Naive B cell (primary cell): ENCODE measurements at places on chromosomes 2 and 18. TPM values are rescaled to one million over a fixed set of nuclear protein-coding genes. Genes with fewer than 3 reads are reported as not detected.
A peak's percentile ranks its signal among the peaks of the same experiment; 100 is the strongest.

Gene SP5
- not detected for polyA plus RNA-seq

Gene TRPM8
- not detected for polyA plus RNA-seq

Gene AQP12B
- not detected for polyA plus RNA-seq

Gene ACVR1
- 1.1 TPM for polyA plus RNA-seq

Gene RTP5
- not detected for polyA plus RNA-seq

Gene RAMP1
- not detected for polyA plus RNA-seq

Gene FHOD3
- not detected for polyA plus RNA-seq

DNA sequence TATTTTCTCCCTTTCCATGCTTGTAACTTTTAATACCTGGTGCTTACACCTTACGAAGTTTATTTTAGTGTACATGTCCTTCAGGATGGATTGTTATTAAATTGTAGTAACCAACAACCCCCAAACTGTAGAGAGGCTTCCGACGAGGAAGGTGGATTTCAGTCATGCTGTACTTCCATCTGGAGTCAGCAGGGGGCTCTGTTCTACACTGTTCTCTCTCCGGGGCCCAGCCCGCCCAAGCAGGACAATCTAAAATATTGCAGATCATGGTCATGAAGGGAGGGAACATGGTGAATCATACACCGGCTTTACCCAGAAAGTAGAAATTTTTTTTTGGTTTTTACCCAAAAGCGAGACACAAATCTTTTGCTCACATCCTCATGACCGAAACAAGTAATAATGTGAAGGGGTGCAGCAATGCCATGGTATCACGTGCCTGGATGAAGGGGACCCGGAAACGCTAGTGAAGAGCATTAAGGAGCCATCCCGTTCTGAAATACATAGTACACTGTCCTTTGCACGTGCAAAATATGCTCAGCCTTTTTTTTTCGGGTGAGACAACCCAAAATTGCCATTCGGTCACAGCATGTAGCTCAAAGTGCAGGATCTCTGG lies 884.8 kb downstream of the EPHA4 start:
- peaks cover 4% of the 10 kb centered on the region for H3K4me1 ChIP-seq
- H3K36me3 ChIP-seq: no peaks in the 10 kb centered on the region
- DNase-seq: peak; percentile 44

DNA sequence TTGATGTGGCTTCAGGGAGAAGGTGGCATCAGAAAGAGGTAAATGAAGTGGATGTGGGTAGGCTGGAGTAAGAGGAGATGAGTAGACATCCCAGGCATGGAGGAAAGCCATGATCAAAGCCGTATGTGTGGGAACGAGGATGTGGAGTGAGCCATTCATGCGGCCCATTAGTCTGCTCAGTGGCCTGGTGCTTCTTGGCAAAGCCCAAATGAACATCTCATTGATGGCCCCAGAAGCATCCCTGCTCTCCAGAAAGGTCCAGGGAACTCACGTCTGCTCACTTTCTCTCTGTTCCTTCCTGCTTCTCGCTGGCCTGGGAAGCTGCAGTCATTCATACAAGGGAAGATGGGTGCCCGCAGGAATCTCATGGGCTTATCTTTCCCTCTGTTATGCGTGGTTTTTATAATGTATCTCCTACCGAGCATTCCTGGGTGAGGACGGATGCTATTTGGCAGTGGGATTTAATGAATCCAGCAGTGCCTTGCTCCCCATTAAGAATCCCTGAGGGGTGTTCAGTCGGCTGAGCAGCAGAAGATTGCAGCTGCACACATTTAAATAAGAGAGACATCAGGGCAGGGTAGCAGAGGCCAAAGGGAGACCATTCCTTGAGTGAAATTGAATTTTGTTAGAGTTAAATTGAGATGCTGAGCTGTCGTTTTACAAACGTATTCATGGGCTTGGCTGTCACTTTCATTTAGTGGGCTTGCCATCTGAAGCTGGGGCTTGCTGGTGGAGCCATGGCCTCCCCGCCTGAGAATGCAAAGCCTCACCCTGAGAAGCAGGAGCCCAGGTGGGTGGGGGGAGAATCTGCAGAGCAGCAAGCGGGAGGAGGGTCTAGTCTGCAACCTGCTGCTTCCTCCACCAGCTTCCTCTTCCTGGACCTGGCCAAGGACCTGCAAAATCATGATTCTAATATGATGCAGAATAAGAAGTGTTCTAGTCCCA lies 64.5 kb downstream of the LYPD1 start:
- no peak overlapping the region for H3K4me3 ChIP-seq
- no peaks in the 10 kb centered on the region for H3K36me3 ChIP-seq
- H3K27me3 ChIP-seq: no peaks in the 10 kb centered on the region
- DNase-seq: no peak

- H3K4me1 ChIP-seq: peaks cover 7% of the 10 kb centered on the region
- no peak overlapping the region for H3K4me3 ChIP-seq
- peak overlapping the region; percentile 66 for H3K27ac ChIP-seq
- no peak for DNase-seq
Observed at GRCh38 chr2:24276349-24276899, 83.9 kb downstream of the ITSN2 start.

GRCh38 chr2:130754811-130755210 lies 529 bp upstream of the AMER3 start:
- no peaks in the 10 kb centered on the region for H3K36me3 ChIP-seq
- no peak for DNase-seq
- peak overlapping the region; percentile 72 for H3K4me3 ChIP-seq
- peaks cover 16% of the 10 kb centered on the region for H3K4me1 ChIP-seq
- no peak overlapping the region for H3K27ac ChIP-seq

GRCh38 chr2:20209373-20210109 lies 15.4 kb downstream of the SDC1 start:
- no peak overlapping the region for H3K4me3 ChIP-seq
- H3K27me3 ChIP-seq: no peaks in the 10 kb centered on the region
- H3K27ac ChIP-seq: no peak overlapping the region

GRCh38 chr2:31903109-31903780 lies 107.6 kb downstream of the MEMO1 start:
- no peak for DNase-seq
- peak overlapping the region; percentile 65 for H3K27ac ChIP-seq
- H3K4me3 ChIP-seq: no peak overlapping the region
- H3K4me1 ChIP-seq: peaks cover 20% of the 10 kb centered on the region

- H3K4me1 ChIP-seq: no peaks in the 10 kb centered on the region
- peaks cover 7% of the 10 kb centered on the region for H3K36me3 ChIP-seq
- no peak overlapping the region for H3K4me3 ChIP-seq
- no peak overlapping the region for H3K27ac ChIP-seq
- no peaks in the 10 kb centered on the region for H3K27me3 ChIP-seq
Observed at GRCh38 chr2:205903549-205904129, 182.3 kb downstream of the INO80D start.
